Fibroblast of skin of left quadriceps (primary cell): ENCODE measurements at places on chromosomes 1 and 21.

- DNase-seq = no peak
These were observed 347 bp upstream of the KRTAP20-4 start for GRCh38 chr21:30620080-30620479.

GRCh38 chr1:185207980-185208602, 51.1 kb downstream of the SWT1 start:
- DNase-seq = no peak

- no peak for DNase-seq
These were observed 7.3 kb upstream of the FAM167B start for GRCh38 chr1:32239790-32240139.

DNA sequence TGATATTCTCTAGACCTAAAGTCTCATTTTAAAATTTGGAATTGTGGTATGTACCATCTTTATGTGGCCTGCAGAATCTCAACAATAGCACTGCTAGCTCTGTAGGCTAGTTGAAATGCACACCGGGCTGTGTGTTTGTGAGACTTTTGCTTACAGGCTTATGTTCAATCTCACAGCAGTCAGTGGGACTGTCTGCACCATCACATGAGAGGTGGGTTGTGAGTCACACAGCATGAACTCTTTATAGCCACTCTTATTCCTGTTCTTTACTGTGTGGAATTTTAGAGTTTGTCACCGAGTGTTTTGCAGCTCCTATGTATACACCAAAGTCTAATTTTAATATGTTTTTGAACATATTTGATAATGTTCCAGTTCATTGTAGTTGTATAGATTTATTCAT, 74.6 kb downstream of the RASAL2 start:
- no peak for DNase-seq

GRCh38 chr1:222286011-222286410, 261.9 kb downstream of the HHIPL2 start:
- DNase-seq = no peak

- no peak for DNase-seq
These were observed 82.1 kb downstream of the MT1HL1 start for GRCh38 chr1:236922190-236922589.

DNA sequence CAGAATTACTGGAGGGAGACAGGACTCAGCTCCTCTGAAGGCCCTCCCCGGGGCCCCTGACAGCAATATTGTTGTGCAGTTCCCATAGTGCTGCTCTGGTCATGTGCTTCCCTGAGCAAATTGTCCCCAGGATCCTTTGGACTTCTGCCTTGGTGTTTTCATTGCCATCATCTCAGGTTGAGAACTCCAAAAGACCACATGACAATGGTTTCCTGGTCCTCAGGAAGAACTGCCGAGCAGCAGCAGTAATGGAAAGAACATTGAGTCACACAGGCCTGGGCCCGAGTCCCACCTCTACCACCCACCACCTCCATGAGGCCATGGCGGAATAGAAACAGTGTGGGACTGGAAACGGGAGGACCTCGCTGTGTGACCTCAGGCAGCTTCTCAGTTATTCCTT, 6.3 kb upstream of the CTTNBP2NL start:
- no peak for DNase-seq

- peak; percentile 14 for DNase-seq
These were observed 32.0 kb downstream of the RSPH1 start for GRCh38 chr21:42463861-42464515.

GRCh38 chr1:17743008-17743647, 12.0 kb upstream of the ACTL8 start:
- DNase-seq = no peak

DNA sequence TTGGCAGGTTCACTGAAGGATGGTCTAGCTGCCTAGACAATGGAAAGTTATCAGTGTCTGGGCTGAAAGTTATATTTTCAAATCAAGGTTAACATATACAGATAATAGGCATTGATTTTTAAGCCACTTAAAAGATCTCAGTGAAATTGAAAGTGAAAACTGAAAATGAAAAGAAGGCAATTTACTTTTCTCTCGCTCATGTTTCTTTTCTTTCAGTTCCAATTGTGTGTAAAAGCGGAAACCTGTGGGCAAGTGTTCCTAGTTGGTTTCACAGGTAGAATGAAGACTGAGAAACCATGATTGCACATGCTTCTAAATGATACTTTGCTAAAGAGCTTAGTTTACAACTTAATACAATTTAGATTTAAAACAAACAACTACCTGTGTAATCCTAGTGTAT, 383.7 kb downstream of the ZP4 start:
- DNase-seq = no peak

- DNase-seq = no peak
These were observed 116.0 kb upstream of the KCNJ6 start for GRCh38 chr21:38032082-38032801.

- no peak for DNase-seq
These were observed 4.3 kb upstream of the FGGY start for GRCh38 chr1:59292562-59292961.

DNA sequence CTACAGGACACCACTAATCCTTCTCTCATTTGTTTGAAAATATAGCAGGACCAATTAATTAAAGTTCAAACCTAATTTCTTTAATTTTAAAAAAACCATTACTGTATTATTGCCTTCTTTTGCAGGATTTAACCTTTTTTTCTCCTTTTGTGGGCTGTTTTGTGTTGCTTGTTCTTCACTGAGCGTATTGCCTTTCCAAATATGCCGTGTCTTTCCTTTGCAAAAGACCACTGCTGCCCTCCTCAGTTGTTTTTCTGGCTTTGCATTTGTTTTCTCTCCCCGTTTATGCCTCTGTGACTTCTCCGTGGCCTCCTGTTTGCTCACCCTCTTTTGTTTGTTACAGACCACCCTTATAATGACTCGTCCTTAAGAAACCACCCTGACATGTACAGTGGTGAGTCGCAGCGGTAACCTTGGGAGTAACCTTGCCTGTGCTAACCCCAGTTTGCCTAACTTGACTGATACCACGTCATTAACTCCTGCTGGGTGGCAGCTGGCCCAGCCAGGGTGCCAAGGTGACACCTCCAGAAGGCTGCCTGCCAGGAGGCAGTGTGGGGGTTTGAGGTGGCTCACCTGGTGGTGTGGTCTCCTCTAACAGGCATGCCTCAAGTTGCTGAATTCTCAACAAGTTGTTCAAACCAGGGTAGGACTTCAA, 81.1 kb upstream of the CNTN2 start:
- no peak for DNase-seq

GRCh38 chr1:78224861-78225552, 179.2 kb downstream of the GIPC2 start:
- DNase-seq = no peak
